WTC11 (cell line): ENCODE measurements at places on chromosomes 7 and 10.
A peak's percentile ranks its signal among the peaks of the same experiment; 100 is the strongest.

DNA sequence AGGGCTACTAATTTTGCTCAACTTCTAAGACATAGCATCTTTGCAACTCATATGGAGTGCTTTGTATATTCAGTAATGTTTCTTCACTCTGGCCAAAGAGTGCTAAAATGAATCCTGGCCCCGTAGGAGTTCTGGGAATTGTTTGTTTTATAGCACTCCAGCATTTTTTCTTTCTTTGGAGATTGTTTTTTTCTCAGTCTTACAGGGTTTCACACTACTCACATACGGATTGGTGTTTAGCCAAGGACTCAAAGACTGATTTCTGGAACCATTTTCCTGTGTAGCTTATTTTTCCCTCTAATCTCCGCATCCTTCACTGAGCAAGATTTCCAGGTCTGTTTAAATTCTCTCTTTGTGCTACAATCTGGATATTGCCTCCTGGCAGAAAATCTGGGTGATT is 6.4 kb downstream of the TAS2R41 start:
- H3K27me3 ChIP-seq: no peaks in the 10 kb centered on the region
- H3K4me3 ChIP-seq: no peak overlapping the region
- no peak for DNase-seq
- no peaks in the 10 kb centered on the region for H3K4me1 ChIP-seq
- no peaks in the 10 kb centered on the region for H3K36me3 ChIP-seq

- no peak overlapping the region for H3K27ac ChIP-seq
- H3K4me1 ChIP-seq: no peaks in the 10 kb centered on the region
- no peaks in the 10 kb centered on the region for H3K27me3 ChIP-seq
- no peak for DNase-seq
- no peaks in the 10 kb centered on the region for H3K36me3 ChIP-seq
- H3K4me3 ChIP-seq: no peak overlapping the region
Measured at GRCh38 chr10:74705358-74705980, 120.9 kb upstream of the KAT6B start.

DNA sequence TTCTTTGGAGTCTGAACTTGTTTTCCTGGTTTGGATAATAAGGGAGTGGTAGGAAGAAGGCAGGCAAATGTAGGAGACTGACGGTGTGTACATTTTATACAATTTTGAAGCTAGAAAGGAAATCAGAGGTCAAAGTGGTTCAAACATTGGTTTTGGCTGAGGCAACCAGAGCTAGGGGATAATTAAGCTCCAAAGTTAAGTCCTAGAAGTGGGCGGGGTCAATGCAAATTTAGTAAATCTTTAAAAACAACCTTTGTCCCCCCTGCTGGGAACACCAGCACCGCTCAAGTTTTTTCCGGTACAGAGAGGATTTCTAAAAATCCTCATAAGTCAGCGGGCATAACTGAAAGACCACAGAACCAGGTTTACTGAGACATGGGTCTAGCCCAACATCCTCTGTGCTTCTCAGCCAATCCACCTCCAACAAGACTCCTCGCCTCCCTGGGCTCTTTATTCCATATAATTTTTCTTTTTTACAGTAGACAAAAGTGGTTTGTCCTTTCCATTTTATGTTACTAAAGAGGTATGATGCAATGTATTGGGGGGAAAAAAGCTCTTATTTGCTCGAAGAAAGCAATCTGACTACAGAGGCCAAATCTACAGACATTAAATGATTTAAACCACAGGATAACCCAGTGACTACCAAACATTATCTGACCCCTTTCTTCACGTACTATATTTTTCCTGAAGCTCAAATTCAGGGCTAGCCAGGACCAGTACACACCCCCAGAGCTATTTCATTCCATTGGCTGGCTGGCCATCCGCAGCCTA is 1.6 kb downstream of the GLUD1 start:
- H3K27me3 ChIP-seq: no peaks in the 10 kb centered on the region
- H3K4me1 ChIP-seq: peaks cover 40% of the 10 kb centered on the region
- H3K36me3 ChIP-seq: 0 out of 2 replicates have a peak, but pooled peaks cover 5% of the 10 kb centered on the region
- H3K27ac ChIP-seq: peak overlapping the region; percentile 94
- DNase-seq: peak; percentile 61

DNA sequence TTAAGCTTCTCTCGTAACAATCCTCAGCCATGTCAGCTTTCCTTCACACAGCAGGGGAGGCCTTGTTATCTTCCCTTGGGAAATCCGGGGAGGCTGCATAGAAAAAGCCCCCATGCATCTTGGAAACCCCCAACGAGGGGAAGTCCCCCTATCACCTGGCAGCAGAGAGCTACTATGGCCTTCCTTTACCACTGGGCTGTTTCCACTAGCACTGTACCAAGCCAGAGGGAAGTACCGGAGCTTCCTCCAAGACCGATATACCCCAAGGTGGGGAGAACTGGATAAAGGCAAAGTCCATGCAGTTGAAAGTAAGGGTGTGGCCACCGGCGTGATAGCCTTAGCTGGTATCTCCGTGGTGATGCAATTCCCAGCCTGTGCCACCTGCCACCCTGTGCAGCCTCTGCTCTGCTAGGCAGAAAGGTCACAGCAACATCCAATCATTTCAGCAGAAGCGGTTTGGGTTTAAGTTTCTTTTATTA is 4.4 kb upstream of the CLIP2 start:
- peaks cover 2% of the 10 kb centered on the region for H3K27me3 ChIP-seq
- H3K4me1 ChIP-seq: peaks cover 41% of the 10 kb centered on the region
- 0 out of 2 replicates have a peak overlapping the region, but pooled peaks have one; percentile 36 for H3K27ac ChIP-seq
- H3K36me3 ChIP-seq: no peaks in the 10 kb centered on the region
- no peak for DNase-seq
- no peak overlapping the region for H3K4me3 ChIP-seq

- H3K36me3 ChIP-seq: no peaks in the 10 kb centered on the region
- H3K4me3 ChIP-seq: no peak overlapping the region
- peaks cover 20% of the 10 kb centered on the region for H3K4me1 ChIP-seq
- peak; percentile 81 for DNase-seq
Measured at GRCh38 chr7:142375710-142376313, 118.0 kb upstream of the PRSS58 start.

- H3K4me1 ChIP-seq: peaks cover 15% of the 10 kb centered on the region
- no peak overlapping the region for H3K4me3 ChIP-seq
- peak overlapping the region; percentile 70 for H3K27ac ChIP-seq
- DNase-seq: no peak
Measured at GRCh38 chr7:75987026-75987804, 7.2 kb downstream of the TMEM120A start.

DNA sequence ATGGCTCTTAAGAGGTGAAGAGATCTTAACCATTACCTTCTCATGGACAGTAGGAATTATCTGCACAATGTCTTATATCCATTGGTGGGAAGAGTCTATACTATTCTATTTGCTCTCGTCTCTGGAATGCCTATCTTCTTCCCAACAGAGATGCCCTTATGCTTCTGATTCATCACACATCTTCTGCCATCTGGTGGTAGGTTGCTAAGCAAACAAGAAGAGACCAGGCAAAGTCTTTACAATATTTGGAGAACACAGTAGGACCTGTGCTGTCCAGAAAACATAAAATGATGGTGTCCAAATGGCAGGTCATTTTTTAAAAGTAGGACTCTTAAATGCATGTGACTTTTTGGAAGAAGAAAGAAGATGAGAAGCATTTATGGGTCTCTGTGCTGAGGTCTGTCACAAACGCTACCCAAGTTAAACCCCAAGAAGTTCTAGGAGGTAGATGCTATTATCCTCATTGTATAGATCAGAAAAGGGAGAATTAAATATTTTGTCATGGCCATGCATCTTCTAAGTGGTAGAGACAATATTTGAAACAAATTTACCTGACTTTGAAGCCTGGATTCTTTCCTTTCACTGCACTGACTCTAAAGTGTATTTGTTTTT is 67.8 kb upstream of the NXPH1 start:
- no peaks in the 10 kb centered on the region for H3K36me3 ChIP-seq
- H3K27me3 ChIP-seq: no peaks in the 10 kb centered on the region
- H3K4me1 ChIP-seq: peaks cover 44% of the 10 kb centered on the region
- DNase-seq: no peak
- H3K4me3 ChIP-seq: no peak overlapping the region
- peak overlapping the region; percentile 52; the same call in 1 of the 2 replicates for H3K27ac ChIP-seq

- H3K27ac ChIP-seq: no peak overlapping the region
- H3K4me3 ChIP-seq: no peak overlapping the region
- H3K4me1 ChIP-seq: no peaks in the 10 kb centered on the region
- no peaks in the 10 kb centered on the region for H3K36me3 ChIP-seq
Measured at GRCh38 chr10:36872702-36873393, 252.6 kb upstream of the ANKRD30A start.

- H3K27ac ChIP-seq: peak overlapping the region; percentile 13
- H3K4me3 ChIP-seq: no peak overlapping the region
- H3K27me3 ChIP-seq: no peaks in the 10 kb centered on the region; the same call in 1 of the 2 replicates
- 0 out of 2 replicates have a peak, but pooled peaks cover 2% of the 10 kb centered on the region for H3K36me3 ChIP-seq
Measured at GRCh38 chr10:88896994-88897853, 17.2 kb downstream of the STAMBPL1 start.

- DNase-seq: no peak
- no peaks in the 10 kb centered on the region for H3K36me3 ChIP-seq
- H3K27ac ChIP-seq: no peak overlapping the region
- H3K27me3 ChIP-seq: no peaks in the 10 kb centered on the region; the same call in 1 of the 2 replicates
- H3K4me1 ChIP-seq: peaks cover 37% of the 10 kb centered on the region
Measured at GRCh38 chr10:62772186-62772974, 32.1 kb upstream of the ADO start.

DNA sequence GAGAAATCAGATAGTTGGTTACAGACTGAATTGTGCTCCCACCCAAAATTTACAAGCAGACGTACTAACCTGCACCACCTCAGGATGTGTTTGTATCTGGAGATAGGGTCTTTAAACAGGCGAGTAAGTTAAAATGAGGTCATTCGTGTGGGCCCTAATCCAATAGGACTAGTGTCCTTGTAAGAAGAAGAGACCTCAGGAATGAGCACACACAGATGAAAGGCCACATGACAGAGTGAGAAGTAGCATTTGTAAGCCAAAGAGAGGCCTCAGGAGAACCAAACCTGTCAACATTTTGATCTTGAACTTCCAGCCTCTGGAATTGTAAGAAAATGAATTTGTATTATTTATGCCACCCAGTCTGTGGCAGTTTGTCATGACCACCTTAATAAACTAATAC is 149.5 kb upstream of the VWC2 start:
- no peak overlapping the region for H3K27ac ChIP-seq
- H3K4me1 ChIP-seq: peaks cover 10% of the 10 kb centered on the region
- H3K36me3 ChIP-seq: peaks cover 5% of the 10 kb centered on the region
- no peak overlapping the region for H3K4me3 ChIP-seq

DNA sequence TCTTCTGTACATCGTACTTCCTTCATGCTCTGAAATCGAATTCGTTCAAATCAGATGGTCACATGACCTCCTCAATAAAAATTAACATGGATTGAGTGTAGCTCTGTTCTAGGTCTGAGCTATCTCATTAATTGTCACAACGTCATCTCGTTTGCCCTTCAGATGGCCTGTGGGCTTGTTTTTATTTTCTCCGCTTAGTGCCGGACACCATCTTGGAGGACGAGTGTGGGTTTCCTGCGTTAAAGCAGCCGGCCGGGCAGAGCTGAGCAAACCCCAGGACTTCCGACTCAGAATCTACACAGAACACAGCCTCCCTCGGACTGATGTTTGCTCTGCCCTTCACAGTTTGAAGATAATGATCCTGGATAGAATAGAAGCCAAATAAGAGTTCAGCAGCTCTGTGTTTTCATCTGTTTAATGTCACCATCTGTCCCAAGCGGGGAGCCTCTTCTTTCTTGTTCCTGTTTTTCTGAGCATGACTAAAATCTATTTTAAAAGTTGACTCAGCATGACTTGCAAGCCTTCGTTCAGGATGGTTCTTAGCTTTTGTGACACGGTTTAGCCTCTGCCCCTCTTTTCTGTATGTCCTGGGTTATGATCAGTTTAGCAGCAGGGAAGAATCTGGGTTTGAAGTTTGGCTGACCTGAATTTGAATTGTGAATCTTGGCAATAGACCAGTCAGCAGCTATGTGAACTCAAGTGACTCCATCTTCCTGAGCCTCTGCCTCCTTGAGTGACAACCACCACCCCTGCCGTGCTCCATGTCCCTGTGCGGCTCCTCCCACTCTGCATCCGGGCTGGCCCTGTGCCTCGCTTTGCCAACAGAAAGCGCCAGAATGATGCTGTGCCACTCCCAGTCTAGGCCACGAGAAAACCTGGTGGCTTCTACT is 30.6 kb upstream of the GALNTL5 start:
- DNase-seq: no peak
- H3K4me3 ChIP-seq: no peak overlapping the region
- H3K4me1 ChIP-seq: no peaks in the 10 kb centered on the region
- H3K27me3 ChIP-seq: peaks cover 2% of the 10 kb centered on the region
- H3K36me3 ChIP-seq: no peaks in the 10 kb centered on the region
- H3K27ac ChIP-seq: no peak overlapping the region

DNA sequence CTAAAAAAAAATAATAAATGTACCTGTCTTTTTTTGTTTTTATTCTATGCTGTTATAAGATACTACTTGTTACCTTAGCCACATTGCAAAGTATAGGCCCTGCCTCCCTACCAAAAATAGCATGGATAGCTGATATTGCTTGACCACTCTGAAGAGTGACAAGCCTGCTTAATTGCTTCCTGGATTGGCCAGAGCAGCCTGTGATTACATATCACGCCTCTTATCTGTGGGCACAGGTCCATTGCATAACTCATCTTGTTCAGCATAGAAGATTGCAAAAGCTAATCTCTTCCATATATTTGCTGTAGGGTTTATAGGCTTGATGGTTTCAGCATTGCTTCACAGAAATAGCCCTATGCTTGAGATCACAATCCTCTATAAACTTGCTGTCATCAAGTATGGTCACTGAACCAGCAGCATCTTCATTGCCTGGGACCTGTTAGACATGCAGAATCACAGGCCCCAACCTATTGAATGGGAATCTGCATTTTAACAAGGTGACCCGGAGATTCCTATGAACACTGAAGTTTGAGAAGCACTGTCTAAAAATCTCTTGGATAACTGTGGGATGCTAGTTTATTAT is 280.8 kb upstream of the CDC14C start:
- H3K4me3 ChIP-seq: no peak overlapping the region
- H3K27ac ChIP-seq: no peak overlapping the region
- DNase-seq: no peak
- H3K27me3 ChIP-seq: no peaks in the 10 kb centered on the region
- H3K4me1 ChIP-seq: 0 out of 2 replicates have a peak, but pooled peaks cover 2% of the 10 kb centered on the region
- H3K36me3 ChIP-seq: no peaks in the 10 kb centered on the region

- H3K36me3 ChIP-seq: no peaks in the 10 kb centered on the region
- no peaks in the 10 kb centered on the region; the same call in 1 of the 2 replicates for H3K27me3 ChIP-seq
- DNase-seq: no peak
- no peak overlapping the region for H3K27ac ChIP-seq
- H3K4me1 ChIP-seq: peaks cover 14% of the 10 kb centered on the region
- H3K4me3 ChIP-seq: no peak overlapping the region
Measured at GRCh38 chr7:135260470-135260869, 26.8 kb downstream of the STRA8 start.
